ENCODE measurements at places on chromosomes 7 and 10.

DNA sequence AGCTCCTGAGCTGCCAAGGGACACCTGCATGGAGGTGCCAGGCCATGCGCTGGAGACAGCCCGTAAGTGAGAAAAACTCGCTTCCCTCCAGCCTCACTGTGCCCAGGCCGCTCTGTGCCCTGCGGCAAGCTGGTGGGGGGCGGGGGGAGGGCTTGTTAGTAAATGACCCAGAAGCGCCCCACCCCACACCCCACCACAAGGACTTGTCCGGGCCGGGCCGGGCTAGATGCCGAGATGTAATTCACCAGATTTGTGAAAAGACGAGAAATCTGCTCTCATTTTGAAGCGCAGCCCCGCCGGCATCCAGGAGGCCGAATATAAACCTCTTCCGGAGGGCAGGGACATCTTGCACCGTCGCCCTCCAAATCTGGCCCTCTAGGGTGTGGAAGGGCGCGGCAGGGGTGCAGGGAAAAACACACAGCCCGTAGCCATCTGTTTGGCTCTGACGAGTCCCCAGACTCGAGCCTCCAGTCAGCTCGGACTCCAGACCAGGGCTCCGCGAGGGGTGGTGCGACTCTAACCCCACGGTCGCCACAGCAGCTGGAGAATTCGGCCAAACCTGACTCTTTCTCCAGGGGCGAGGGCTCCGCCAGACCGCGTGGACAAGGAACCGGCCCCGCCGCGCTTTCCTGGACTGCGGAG lies 14.8 kb downstream of the TLX1 start:
- DNase-seq, result no peak

DNA sequence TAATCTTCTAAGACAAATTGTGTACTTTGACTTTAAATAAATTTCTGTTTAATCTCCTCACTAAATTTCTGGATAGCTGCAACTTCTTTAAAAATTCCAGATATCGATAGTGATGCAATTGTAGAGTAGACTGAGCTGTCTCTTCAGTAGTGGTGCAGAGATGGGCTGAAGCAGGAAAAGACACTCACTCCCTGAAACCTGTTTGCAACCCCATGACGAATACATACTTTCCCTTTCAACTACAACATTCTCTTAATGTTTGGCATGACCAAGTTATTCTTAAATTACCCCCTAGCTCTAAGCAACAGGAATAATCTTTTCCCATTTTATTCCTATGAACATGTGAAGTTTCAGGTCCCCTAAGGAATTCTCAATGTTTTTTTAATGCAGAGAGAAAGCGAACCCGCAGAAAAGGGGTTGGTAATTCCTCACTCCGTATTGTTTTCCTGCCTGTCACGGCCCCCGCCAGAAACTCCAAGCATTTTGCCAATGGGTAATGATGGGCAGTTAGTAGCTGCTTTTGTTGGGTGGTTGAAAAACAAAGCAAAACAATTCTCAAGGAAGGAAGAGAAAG lies 1.3 kb downstream of the THSD7A start:
- no peak for DNase-seq

DNA sequence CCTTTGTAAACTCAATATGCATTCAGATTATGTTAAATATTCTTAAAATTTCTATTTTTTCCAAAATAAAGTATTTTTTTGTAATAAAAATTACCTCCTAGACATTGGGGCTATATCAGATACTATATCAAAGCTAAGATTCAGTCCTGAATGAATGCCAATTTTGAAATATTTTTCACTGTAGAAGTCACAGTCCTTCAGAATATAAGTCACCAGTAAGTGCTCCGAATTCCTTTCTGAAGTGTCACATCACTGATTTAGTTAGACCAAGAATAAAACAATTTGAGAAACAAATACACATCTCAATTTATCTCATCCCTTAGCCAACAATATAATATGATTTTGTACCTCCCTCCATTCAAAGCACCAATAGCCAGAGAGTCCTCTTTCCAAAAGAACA lies 33.9 kb upstream of the GSAP start:
- DNase-seq, result no peak

DNA sequence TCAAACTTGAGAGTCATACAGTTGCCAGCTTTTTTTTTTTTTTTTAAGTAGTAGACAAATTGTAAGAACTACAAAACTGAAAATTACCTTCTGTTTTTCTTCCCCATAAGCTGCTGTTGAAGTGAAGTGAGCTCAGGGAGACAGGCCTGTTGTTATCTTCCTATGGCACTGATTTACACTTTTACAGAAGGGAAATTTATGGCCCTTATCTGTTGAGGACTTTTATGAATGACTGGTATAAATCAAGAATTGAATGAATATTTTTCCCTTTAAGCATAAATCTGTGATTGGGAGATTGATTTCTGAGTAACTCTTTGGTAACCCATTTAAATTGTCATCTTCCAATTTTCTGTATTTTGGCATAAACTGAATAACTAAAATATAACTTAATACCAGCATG lies 124.0 kb downstream of the SDK1 start:
- no peak for DNase-seq

DNA sequence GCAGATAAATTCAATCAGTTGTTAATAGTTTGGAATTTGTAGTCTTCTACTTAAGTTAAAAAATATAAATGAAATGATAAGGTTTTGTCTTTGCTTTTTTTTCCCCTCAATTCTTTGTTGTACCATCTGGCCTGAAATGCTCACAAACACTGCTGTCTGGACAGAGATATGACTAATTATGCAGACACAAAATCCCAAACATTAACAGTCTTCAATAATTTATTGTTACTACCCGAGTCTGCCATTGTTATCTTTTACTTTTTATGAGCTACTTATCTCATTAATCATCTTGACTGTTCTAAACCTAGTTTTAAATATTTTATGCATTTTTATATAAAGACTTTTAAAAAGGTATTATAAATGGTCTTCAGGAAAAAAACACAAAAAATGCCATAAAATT lies 64.7 kb upstream of the THSD7A start:
- DNase-seq, result no peak

- DNase-seq, result no peak
Measured at GRCh38 chr10:62019013-62019684, 117.7 kb downstream of the ARID5B start.

GRCh38 chr10:121998462-121998861 lies 9.5 kb downstream of the TACC2 start:
- no peak for DNase-seq

DNA sequence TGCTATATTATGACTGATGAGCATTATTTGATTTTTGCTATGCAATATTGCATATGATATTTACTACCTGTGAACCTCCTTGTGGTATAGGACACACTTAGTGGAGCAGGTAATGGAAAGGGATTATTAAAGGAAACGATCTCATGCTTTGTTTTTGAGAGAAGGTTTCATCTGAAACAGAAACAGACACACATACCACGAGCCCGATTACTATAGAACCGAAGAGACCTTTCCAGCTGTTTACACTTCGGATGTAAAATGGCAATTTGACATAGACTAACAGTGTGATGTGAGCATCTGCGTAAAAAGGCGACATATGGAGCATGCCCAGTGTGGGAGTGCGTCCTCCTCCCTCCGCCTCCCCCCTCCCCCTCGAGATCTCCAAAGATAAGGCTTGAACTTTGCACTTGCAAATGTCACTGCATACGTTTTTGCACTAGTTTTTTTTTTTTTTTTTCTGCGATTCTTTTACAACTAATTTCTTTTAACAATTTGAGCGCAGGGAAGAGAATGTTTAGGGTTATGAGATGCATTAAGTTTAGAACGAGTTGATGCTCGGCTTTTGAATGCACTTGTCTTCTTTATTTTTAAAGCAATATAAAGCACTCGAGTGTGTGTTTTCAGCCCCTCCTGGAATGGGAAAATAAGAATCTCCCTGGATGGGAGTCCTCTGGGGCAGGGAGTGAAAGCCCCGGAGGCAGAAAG lies 251.0 kb downstream of the NSUN6 start:
- DNase-seq, result peak; percentile 15

DNA sequence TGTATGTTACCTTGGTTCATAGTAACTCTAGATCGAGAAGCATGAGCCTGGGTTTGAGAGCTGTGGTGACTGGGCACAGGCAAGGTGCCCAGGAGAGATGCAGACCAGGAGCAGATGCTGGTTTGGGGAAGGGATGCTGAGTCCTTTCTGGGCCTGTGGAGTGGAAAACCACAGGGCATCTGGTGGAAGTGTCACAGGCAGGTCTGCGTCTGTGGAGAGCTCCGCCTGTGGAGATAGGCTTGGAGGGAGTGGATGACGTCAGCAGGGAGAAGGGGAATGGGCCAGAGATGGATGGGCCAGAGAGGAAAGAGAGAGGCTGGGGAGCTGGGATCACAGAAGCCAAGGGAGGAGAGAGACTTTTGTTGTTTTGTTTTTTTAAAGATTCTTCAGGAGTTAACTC lies 14.8 kb downstream of the CYP26A1 start:
- DNase-seq, result no peak

DNA sequence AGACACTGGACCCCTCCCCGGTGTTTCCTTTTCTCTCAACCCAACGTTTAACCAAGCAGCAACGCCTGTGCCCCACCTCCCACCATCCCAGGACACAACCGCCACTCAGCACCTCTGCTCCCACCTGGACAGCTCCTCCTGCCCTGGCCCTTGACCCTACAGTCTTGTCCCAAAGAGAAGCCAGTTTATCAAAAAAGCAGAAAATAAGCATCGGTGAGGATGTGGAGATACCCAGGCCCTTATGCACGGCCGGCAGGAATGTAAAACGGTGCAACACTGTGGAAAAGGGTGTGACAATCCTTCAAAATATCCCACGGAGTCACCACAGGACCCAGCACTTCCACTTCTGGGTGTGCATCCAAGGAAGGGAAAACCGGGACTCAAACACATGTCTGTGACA lies 176.2 kb upstream of the RNF32 start:
- no peak for DNase-seq

Measured in NCI-H1436 (cell line).